ENCODE measurements at places on chromosomes 3 and 15. TPM values are rescaled to one million over a fixed set of nuclear protein-coding genes. Genes with fewer than 3 reads are reported as not detected.

THBS1 gene
- 10.5 TPM for total RNA-seq

AHSG gene
- total RNA-seq: not detected

ALG1L2 gene
- total RNA-seq: not detected

GOLGA8J gene
- total RNA-seq: not detected

ATP13A4 gene
- 1.6 TPM for total RNA-seq

CFAP100 gene
- not detected for total RNA-seq

GPR87 gene
- total RNA-seq: not detected

MESP1 gene
- 0.22 TPM for total RNA-seq

ANKRD63 gene
- not detected for total RNA-seq

ZBTB11 gene
- 73.5 TPM for total RNA-seq

CTXN2 gene
- total RNA-seq: not detected

DNA sequence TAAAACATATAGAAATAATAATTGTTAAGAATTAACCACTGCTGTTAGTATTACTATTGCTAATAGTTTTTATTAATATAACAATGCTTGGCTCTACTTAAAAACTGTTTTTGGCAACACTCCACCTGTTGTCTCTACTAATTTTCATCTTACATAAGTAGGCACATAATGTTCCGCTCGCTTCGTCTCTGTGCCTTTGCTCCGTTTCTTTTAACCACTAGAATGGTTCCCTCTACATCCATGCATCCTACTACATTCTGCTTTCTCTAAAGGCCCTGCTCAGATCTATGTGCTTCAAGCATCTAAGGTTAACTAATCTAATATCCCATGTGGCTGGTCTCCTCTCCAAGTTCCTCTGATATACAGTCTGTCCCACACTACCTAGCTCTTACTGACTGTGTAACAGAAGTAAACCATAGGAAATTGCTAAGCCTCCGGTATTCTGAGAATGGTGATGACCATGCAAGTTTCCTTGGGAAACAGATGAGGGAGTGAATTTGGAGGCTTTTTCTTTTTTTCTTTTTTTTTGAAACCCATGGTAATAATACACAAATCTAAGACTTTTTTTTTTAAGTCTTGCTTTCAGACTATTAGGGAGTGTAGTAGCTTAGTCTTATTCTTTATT, 138.3 kb downstream of the P3H2 start:
- no peak for DNase-seq

GRCh38 chr3:143924522-143925285, 46.9 kb upstream of the DIPK2A start:
- DNase-seq: no peak

DNA sequence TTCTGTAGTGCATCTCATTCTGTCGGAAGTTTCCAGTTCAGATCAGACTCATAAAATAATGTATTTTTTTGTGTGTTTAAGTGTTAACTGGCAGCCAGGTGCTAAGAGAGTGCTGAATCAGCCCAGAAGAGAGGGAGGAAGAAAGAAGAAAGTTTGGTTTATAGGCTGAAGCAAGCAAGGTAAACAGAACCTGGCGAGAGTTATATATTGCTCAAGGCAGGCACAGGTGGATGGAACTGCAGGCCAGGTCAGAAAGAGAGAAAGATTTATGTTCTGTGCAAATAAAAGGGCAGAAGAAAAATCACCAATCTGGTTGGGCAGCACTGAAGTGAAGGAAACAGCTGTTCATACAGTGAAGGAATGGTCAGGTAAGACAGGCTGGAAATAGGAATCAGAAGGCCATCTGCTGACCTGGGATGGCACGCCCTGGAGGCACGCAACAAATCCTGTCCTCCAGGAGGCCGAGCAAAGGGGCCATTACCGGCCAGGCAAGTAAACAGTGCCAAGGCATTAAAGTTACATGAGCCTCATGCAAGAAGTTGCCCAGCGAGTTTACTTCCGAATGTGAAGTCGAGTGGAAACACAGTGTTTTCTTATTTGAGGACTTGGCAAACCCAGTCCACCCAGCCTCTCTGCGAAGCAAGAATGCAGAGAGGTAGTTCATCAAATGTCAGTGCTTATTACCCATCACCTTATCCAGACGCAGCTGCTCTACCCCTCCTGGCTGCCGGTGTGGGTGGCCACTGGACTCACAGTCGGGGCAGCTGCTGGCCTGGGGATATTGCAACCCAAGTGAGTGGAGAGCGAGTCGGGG, 309.8 kb downstream of the VPS13C start:
- DNase-seq: no peak

DNA sequence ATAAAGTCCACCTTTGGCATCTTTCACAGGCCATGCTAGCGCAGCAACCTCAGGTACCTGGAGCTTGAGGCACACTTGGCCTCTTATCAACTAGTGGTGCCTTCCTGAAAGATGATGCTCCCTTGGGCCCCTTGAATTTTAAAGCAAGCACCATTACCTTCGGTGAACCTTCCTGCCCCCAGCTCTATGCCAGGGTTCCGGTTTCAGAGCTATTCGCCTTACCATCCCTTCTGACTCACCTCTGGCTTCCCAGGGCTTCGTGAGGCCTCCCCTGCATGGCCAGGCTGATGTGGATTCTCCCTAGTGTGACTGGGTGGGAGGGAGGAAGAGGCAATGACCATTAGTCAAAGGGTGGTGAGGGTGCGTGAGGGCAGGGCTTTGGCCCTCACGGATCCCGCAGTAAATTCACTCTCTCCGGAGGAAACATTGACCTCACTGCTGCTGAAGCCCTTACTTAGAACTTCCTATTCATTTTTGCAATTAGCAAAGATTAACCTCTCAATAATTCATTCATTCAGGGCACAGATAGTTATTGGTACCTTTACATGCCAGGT, 16.3 kb downstream of the BHLHE40 start:
- DNase-seq: no peak

DNA sequence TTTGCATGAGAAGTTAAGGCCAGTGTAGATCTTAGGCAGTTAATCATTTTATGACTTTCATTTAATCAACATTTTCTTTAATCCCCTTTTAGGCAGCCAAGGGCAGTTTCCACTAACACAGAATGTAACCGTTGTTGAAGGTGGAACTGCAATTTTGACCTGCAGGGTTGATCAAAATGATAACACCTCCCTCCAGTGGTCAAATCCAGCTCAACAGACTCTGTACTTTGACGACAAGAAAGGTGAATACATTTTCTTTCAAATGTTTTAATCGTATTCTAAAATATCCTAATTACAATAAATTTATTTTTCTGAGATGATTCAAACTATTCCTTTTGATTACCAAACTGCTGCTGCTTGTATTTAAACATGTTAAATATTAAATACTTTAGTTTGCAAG, 843.2 kb downstream of the CADM2 start:
- no peak for DNase-seq

GRCh38 chr3:195596765-195597171, 13.0 kb upstream of the APOD start:
- no peak for DNase-seq

GRCh38 chr15:99603828-99604227, 38.0 kb downstream of the MEF2A start:
- no peak for DNase-seq

- DNase-seq: no peak
Measured at GRCh38 chr3:56918111-56918568, 116.4 kb upstream of the ARHGEF3 start.

DNA sequence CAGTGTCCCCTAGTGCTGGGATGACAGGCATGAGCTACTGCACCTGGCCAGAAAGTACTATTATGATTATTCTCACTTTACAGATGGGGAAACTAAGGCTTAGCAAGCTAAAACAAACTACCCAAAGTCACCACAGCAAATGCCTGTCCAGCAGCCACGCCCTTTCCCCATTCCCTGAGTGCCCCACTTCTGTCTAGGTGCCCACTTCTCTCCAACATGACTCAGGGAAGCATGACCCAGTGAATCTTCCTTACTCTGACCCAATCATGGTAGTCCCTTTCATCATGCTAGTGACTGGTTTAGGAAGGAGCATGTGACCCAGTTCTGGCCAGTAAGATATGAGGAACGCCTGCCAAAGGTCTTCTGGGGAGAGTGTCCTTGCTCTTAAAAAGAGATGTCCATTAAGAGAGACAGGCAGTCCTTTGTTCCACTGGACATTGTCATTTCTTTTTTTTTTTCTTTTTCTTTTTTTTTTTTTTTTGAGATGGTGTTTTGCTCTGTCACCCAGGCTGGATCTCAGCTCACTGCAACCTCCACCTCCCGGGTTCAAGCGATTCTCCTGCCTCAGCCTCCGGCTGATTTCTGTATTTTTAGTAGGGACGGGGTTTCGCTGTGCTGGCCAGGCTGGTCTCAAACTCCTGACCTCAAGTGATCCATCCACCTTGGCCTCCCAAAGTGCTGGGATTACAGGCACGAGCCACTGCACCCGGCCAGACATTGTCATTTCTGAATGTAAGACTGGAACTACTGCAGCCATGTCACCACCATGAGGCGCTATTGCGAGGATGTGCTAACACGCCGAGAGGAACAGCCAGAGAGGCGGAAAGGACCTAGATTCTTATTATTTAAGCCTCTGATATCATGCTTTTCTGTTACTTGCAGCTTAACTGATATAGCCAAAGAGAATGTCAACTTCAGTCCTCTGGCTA, 19.8 kb downstream of the MEGF11 start:
- no peak for DNase-seq

GRCh38 chr3:105177576-105177975, 189.1 kb upstream of the ALCAM start:
- DNase-seq: no peak

- no peak for DNase-seq
Measured at GRCh38 chr15:70646169-70646568, 117.2 kb downstream of the UACA start.

DNA sequence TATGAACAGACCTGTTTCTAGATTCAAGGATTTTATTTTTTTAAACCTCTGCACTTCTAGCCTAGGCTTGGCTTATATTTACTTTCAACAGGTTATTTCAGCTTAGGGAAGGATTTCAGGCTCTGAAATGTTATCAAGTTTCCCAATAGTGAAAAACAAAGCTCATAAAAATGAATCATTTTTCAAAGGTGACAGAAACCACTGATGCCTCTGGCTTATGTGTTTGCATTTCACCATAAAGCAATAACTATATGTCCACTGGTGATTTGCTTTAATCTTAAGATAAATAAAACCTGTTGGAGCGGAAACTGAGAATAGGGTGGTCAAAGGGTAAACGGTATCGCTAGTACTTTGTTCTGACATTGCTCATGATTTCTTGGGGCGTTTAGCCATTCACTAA, 141.2 kb upstream of the LRIG1 start:
- no peak for DNase-seq

DNA sequence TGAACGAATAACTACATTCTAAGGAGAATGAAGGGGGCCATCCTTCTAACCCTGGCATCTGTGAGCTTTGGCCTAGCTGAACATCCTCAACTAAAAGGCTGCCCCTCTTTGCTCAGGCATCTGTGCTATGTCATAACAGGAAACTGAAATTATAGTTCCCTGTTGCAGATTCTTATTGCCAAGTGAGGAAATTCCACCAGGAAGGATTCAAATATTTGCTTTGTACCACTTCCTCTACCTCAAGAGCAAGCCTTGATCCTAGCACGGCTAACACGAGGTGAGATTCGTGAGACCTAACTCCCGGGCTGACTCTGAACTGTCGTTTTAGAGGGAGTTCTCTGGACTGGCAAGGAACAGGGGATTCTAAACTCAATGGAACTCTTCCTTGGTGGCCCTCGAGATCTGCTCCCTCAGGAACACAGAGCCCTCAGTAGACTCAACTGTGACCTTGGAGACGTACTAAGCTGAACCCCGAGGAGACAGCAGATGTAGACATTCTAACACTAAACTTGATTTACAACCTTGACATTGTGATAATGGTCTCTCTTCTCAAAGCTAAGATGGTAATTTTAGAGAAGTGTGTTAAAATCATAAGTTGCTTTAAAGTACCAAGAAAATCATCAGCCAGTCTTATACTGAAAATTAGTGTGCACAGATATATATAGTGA, 4.2 kb downstream of the SPG21 start:
- DNase-seq: peak; percentile 38

DNA sequence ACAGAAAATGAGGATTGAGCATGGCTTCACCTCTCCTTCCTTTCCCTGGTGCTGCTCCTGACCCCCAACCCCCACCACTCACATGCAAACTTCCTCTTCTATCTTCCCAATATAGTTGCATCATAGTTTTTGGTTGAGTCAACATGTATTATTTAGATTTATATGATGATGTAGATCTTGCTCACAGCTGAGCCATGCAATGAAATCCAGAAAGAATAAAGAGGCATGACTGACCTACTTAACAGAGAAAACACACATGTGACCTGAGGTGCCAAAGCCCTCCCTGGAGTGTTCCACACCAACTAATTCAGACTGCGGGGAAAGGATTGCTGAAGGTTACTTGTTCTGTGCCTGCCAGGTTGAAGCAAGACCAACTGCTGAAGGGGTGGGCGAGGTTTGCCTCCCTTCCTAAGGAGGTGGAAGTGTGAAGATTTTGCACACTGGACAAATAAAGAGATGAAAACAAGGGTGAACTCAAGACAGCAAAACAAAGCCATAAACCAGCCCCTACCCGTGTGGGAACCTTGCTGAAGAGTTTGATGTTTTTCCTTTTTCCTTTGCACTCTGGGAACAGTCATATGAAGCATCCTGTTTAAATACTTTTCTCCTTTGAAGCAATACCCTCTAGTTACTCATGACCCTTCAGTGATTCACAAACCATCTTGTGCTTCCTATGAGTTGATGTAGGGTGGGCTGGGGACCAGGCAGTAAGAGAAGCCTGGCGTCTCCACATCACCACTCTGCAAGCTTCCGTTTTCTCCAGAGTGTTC, 155.2 kb upstream of the UBE2E1 start:
- no peak for DNase-seq

DNA sequence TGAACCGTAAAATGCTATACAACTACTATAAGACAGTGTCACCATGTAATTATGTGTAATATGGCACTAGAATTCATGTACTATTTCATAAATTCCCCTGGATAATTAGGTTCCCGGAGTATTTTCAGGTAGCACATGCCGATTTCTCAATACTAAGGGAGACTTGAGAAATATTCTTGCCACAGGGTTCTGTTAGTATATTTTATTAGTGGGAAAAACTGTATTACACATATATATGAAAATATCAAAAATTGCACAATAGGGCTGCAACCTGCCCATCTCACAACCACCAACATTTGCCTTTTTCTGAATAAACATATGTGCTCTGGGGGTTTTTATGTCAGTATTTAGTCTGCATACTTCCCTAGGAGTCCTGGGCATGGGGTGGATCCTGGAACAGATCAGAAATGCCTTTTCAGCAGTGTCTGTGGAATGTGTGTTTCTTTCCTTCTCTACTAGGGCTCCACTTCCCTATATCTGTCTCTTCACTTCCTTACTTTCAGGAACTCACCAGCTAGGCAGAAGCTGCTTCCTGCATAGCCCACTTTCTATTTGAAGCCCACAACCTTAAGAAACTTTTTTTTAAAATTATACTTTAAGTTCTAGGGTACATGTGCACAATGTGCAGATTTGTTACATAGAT, 87.5 kb downstream of the RPL39L start:
- no peak for DNase-seq

DNA sequence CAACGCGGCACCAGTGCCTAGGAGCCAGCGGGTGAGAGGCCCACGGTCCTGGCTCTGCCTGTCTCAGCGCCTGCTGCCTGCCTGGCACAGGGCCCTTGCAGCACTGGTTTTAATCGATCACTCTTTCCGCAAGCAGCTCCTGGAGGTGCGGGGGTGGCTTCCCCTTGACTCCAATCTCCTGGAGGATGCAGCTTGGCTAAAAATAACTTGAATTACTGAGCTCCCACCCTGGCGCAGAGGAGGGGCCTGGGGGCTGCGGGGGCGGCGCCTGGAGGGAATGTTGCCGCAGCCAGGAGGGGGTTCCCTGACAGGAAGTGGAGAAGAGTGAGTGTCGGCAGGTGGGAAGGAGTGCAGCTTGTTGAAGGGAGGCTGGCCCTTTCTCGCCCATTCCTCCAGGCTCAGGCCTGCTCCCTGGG, 9.9 kb upstream of the RPL29 start:
- DNase-seq: no peak

- no peak for DNase-seq
Measured at GRCh38 chr3:131007782-131008181, 18.8 kb downstream of the ASTE1 start.
